DMS153 (cell line): ENCODE measurements at places on chromosomes 2 and 18.

DNA sequence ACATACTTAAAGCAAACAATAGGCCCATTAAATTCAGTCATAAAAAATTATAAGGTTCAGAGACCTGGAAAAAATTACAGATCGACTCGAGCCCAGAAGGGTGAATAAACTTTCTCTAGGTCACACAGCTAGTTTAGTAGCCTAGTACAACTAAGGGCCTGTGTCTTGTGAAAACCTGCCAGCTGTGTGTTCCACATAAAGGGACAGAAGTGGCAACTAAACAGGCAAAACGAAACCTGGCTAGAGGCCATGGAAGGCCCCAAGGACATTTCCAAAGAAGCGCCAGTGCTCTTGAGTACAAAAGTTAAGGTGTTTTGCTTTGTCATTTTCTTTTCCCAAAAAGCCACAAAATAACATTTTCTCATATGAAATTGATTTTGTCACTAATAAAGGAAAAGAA is 164.9 kb downstream of the L3MBTL4 start:
- no peak for DNase-seq

- no peak for DNase-seq
These were observed 523.1 kb downstream of the XIRP2 start for GRCh38 chr2:167411367-167411766.

DNA sequence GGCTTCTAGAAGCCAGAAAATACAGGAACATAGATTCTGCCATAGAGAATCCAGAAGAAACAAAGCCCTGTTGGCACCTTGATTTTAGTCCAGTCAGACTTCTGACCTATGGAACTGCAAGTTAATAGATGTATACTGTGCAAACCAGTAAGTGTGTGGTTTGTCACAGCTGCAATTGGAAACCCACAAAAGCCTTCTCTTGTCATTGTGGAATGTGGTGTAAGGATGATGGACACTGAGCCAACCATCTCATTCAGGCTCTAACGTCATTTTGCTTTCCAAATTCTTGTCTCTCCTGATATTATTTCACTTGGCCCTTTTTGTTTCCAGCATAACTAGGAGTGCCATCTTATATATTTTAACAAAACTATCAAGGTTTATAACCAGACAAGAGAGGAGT is 369.5 kb upstream of the SMIM21 start:
- no peak for DNase-seq

DNA sequence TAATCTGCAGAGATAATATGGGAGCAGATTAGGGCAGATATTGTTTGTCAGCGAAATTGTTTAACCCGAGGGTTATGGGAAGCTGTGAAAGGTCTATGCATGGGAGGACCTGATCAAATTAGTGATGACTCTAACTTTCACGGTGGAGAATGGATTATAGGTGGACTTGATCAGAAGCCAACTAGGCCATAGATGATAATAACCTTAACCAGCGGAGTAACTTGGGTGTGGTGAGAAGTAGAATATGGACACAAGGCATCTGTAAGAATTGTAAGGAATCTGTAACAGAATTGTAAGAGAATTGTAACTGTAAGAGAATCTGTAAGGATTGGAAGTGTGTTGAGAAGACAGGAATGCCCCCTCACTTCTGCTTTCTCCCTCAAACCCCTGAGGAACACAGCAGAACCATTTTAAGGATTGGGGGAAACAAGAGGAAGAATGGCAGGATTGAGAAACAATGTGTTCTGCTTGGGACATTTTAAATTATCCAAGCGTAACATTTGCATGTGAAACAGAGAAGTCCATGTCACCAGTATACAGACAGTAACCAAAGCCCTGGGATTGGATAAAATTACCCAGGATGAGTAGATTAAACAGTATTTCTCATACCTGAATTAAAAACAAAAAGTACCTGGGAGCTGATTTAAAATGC is 14.9 kb upstream of the SLC39A10 start:
- no peak for DNase-seq

DNA sequence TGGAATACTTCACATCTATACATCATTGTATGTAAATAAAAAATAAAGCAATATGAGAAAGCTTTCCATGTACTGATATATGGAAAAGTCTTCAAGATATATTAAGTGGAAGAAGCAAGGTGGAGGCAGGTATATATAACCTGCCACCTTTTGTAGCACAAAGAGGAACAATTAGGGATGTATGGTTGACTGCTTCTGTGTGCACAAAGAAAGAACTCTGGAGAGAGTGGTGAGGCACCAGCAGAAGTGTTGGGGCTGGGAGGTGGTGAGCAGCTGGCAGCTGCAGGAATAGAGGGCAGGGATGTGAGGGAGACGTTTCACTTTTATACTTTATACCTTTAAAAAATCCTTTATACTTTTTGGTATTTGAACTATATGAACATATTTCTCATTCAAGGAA is 26.1 kb downstream of the KIF5C start:
- peak; percentile 76 for DNase-seq

GRCh38 chr2:217515615-217516309 is 487.0 kb downstream of the TNS1 start:
- DNase-seq: no peak

DNA sequence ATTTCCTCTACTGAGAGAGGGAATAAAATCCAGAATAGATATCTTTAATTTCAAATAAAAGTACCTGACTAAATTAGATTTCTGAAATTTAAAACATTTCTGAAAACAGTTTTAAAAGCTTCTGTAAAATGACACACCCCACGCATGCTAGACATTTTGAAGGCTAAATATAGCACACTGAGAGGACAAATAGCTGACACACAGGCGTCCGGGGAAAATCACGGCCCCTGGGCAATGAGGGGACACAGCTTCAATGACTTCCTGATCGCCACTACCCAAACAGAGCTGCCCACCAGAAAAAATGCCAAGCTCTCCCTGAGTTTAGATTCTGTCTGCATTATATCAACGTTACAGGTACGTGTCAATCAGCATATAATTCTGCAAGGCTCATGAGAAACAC is 10.9 kb downstream of the TBC1D8 start:
- DNase-seq: no peak

- DNase-seq: no peak
These were observed 16.3 kb downstream of the HS1BP3 start for GRCh38 chr2:20634507-20635112.

DNA sequence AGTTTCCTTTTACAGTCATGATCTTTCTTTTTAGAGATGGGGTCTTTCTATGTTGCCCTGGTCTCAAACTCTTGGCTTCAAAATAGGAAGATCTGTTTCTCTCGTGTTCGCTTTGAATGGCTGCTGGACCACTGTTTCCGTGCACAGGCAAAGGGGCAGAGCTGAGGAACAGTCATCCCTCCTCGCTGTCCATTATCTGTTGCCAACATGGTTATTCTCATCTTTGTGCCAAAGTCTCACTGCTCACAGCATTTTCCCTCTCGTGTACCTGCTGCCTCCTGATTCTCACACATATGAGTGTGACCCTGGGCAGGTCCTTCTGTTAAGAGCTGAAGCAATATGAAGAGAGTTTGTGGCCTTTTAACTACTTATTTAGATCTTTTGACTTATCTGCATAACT is 28.0 kb upstream of the CCNYL1 start:
- DNase-seq: no peak

- DNase-seq: peak; percentile 62
These were observed 265.7 kb downstream of the TCF4 start for GRCh38 chr18:55322178-55322735.

- DNase-seq: no peak
These were observed 239.4 kb upstream of the HNMT start for GRCh38 chr2:137724912-137725311.

GRCh38 chr2:68352651-68353391 is 12.3 kb upstream of the PLEK start:
- no peak for DNase-seq

GRCh38 chr18:78169174-78169864 is 810.3 kb upstream of the SALL3 start:
- no peak for DNase-seq

GRCh38 chr2:149616681-149617456 is 29.3 kb upstream of the MMADHC start:
- no peak for DNase-seq

DNA sequence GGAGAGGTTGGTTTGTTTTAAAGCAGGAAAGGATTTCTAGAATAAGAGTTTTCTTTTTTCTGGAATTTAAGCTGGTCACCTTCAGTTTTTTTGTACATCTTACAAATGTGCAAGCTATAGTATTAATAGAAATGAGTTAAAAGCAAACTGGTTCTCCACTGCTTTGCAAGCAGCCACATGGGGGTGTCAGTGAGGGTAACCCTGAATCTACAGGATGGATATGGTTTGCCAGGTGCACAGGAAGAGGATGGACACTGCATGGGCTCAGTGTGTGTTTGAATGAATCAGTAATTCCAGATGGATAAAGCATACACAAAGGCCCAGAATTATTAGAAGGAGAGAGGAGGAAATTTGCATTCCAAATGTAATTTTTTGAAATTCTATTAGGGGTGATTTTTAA is 89.0 kb downstream of the MAPRE2 start:
- no peak for DNase-seq

GRCh38 chr2:199594443-199594842 is 136.7 kb upstream of the SATB2 start:
- DNase-seq: no peak

DNA sequence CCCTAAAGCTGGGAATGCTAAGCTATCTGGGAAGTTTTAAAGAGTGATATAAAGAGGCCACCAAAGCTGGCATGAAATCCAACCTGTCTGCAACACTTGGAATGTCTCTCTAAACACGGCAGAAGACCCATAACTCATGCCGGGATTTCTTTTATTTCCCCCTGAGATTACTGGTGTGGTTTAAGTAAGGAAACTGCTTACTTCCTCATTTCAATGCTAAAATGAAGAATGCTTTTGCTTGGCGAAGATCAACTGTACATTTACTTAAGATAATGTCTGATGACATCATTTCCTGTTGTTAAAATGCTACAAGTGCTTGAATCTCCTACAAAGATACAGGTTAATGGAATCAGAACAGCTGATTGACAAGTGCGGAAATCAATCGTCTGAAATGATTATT is 353.8 kb upstream of the SALL3 start:
- DNase-seq: no peak

- DNase-seq: no peak
These were observed 3.9 kb upstream of the MYL1 start for GRCh38 chr2:210318891-210319290.

DNA sequence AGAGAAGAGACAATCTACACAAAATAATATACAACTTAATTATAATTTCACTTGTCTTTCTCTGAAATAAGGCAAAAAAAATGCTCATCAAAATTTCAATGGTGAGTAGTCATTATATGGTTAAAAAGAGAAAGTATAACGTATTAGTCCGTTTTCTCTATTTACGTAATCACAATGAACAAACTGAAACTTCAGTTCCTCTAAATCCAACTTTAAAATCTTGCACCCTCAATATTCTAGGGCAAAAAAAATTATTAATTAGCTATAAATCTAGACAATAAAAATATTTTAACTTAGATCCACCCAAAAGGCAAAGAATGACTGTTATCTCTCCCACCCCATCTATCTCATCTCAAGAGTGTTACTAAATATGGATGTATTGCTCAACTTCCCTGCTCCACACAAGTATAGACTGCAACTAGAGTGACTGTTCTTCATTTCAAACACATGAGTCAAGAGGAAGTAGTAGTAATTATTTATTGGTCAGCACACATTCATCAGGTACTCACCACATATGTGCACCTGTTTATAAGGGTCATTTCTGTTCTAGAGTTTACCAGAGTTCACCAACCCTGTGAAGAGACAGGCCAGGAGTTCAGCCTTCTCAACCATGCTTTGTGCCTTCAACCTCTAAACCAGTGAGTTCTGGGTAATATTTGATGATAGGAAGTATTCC is 36.4 kb downstream of the STK39 start:
- DNase-seq: peak; percentile 84

GRCh38 chr2:237324837-237325236 is 89.1 kb downstream of the COL6A3 start:
- peak; percentile 17 for DNase-seq

DNA sequence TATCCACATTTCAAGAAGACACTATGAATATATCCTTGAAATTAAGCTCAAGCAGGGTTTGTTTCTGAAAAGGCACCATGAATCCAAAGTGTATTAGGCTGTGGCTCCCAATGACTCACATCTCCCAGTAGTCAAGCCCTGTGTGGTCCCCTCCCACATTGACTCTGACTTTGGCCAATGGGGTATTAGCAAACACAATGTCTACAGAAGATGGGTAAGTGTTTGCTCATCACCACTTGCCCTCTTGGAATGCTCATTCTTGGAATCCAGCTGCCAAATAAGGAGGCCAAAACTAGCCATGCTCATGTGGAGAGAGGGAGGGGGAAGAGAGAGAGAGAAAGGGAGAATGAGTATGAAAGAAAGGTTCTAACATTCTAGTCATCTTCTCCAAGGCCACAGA is 490.0 kb downstream of the TXNL1 start:
- DNase-seq: no peak

DNA sequence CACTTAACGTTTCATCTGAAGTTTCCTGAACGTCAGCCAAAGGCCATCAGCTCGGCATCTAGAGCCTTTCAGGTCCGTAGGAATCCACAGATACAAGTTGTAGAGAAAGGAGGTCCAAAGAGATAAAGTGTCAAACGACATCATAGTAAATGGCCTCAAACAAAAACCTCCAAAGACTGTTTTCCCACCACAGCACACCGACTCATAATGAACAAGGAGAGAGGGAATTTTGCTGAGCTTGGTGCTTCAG is 150.3 kb downstream of the PXDN start:
- DNase-seq: no peak

GRCh38 chr18:69840445-69840844 is 107.2 kb downstream of the CD226 start:
- no peak for DNase-seq

GRCh38 chr2:160471950-160472349 is 21.7 kb downstream of the RBMS1 start:
- no peak for DNase-seq

DNA sequence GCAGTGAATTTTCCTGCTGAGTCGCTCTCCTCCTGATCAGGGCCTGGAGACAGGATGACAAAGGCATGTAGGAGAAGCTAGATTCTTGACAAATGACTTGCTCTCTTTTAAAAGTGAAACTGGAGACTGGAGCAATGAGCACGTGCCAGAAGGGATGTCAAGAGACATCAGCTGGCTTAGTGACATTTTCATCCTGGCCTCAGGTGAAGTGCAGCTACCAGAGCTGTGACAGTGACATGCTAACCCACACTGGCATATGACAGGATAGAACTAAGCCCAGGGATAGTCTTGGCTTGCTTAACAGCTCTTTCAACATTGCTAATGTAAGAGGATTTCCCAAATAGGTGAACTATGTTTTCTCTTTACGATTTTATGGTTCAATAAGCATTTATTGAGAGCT is 757.5 kb upstream of the DDX18 start:
- no peak for DNase-seq
